PC-9 (cell line): ENCODE measurements at places on chromosomes 2 and 18. TPM values are rescaled to one million over a fixed set of nuclear protein-coding genes. Genes with fewer than 3 reads are reported as not detected.
A peak's percentile ranks its signal among the peaks of the same experiment; 100 is the strongest.

DNA sequence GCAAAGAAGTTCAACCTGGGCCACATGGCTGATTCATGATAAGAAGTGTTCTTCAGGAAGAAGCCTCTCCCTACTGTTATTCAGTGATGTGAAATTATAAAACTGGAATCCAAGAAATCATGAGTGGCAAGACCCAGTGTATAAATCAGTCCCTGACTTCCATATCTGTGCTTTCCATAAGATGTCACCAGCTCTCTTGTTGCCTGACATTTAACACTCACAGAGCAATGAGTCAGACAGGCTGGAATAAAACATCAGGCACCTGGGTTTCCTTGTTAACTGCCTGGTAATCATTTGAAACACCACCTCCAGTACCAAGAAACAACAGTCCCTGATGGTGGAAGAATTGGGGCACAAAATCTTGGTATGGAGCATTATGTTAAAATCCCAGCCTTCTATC is 76.1 kb downstream of the SCG2 start:
- DNase-seq, result peak; percentile 65
- H3K27me3 ChIP-seq, result no peaks in the 10 kb centered on the region
- no peak overlapping the region for H3K4me3 ChIP-seq
- H3K36me3 ChIP-seq, result no peaks in the 10 kb centered on the region

DNA sequence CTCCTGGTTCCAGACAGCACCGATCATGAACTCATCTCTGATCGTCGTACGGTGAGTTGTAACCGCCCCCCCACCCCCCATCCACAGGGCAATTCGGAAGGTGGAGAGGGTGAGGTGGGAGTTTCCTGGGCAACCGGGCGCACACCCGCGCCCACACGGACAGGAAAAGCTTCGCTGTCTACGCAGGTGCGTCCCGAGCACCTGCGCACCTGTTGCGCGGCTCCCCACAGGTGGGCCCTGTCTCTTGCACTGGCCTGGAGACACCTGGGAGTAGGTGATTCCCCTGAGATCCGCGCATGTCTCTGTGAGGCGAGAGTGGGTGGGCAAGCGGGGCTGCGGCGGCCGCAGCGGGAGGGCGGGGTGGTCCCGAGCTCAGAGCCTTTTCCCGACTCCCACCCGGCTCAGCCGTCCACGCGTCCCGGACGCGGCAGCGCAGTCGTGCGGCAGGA is 459 bp upstream of the ATP6V1C2 start:
- peak overlapping the region; percentile 57; the same call in 1 of the 2 replicates for H3K4me3 ChIP-seq
- DNase-seq, result no peak
- no peak overlapping the region for H3K27ac ChIP-seq
- peaks cover 59% of the 10 kb centered on the region for H3K4me1 ChIP-seq
- H3K36me3 ChIP-seq, result no peaks in the 10 kb centered on the region

- H3K36me3 ChIP-seq, result no peaks in the 10 kb centered on the region
- no peak overlapping the region for H3K27ac ChIP-seq
- H3K4me3 ChIP-seq, result no peak overlapping the region
Observed at GRCh38 chr2:108619925-108620620, 85.8 kb downstream of the LIMS1 start.

GRCh38 chr18:1976484-1976883 is 594.8 kb downstream of the METTL4 start:
- H3K4me3 ChIP-seq, result no peak overlapping the region
- H3K4me1 ChIP-seq, result no peaks in the 10 kb centered on the region
- no peaks in the 10 kb centered on the region for H3K36me3 ChIP-seq
- H3K27me3 ChIP-seq, result no peaks in the 10 kb centered on the region
- no peak overlapping the region for H3K27ac ChIP-seq

Gene NTSR2
- not detected in 2 replicates for total RNA-seq

Gene ALLC
- not detected in 2 replicates for total RNA-seq

Gene MC2R
- total RNA-seq, result not detected in 2 replicates
